ENCODE measurements at places on chromosomes 2 and 18.

DNA sequence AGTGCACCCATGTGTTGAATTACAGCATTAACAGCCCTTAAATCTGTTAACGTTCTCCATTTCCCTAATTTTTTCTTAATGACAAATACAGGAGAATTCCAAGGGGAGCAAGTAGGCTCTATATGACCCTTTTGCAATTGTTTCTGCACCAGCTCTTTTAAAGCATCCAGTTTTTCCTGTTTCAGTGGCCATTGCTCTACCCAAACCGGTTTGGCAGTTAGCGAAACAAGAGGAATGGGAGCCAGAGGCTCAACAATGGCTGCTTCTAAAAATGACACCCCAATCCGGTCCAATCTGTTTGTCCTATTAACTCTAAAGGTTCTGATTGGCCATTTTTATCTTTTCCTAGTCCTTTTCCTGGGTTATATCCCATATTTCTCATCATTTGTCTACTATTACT lies 15.1 kb upstream of the SUCLG1 start:
- no peak for DNase-seq

- DNase-seq, result no peak
These were observed 64.5 kb downstream of the TMEM131 start for GRCh38 chr2:97931118-97931857.

DNA sequence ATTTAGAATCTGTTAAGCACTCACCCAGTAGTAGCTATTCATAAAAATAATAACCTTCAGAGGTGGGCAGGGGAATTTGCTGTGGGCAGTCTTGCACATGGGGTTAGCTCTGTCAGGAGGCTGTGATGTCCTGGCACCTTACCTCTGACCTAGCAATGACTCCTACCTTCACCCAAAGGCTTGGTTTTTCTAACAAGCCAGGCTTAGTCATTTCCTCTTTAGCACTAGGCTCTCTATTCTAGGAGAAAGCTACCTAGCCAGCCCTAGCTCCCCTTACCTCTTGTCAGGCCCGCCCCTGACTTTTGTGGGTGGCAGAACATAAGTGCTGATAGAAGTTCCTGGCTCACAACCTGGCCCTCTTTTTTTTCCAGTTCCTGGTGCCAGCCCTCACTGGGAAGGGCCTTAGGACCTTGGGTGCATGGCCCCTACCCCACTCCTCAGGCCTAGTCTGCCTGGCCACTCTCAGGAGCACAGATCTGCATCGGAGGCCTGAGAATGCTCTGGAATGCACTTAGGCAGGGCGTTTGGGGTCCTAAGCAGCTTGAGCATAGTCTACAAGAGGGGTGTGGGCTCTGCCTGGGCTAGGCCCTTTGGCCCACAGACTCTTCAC lies 17.7 kb downstream of the CPLX4 start:
- DNase-seq, result no peak

- no peak for DNase-seq
These were observed 3.4 kb downstream of the ZEB2 start for GRCh38 chr2:144516411-144516980.

DNA sequence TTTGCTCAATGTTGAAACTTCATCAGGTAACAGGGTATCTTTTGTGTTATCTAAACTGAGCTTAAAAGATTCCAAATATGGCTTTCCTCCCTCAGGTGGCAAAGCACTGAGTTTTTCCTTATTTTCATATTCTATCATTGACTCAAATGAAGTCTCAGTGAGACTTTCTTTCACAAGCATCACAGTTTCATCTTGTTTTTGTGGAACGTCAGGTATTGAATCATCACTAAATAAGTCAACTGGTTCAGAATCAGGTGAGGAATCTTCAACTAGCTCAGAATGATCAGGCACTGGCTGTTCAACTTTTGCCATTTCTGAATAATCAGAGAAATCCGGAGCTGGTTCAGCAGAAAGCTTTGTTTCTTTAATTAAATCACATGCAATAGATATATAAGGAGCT lies 24.6 kb downstream of the RTN4 start:
- DNase-seq, result no peak

GRCh38 chr2:1664698-1665097 lies 79.6 kb downstream of the PXDN start:
- no peak for DNase-seq

GRCh38 chr2:67486041-67486796 lies 89.1 kb downstream of the ETAA1 start:
- DNase-seq, result no peak

GRCh38 chr18:59374128-59374527 lies 15.1 kb upstream of the LMAN1 start:
- no peak for DNase-seq

- DNase-seq, result no peak
These were observed 837.4 kb upstream of the ID2 start for GRCh38 chr2:7844414-7844965.

DNA sequence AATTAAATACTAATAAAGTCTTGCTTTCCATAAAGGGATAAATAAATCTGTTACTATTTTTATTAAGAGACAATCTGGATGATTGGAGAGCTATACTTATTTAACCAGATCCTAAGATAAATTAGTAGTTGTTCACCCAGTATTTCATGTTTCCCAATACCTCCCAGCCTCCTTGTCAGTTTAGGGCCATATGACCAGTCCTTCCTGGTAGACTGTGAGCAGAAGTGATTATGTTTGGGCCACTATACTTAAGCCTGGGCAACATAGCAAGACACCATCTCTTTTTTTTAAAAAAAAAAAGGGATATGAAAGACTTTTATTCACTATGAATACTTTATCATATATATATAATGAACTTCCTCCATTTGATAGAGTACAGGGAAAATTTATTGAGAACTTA lies 48.8 kb upstream of the PPM1B start:
- no peak for DNase-seq

- no peak for DNase-seq
These were observed 78.3 kb downstream of the STPG4 start for GRCh38 chr2:47076586-47077441.

GRCh38 chr18:12478269-12479047 lies 70.7 kb downstream of the PRELID3A start:
- no peak for DNase-seq

GRCh38 chr2:235937526-235937925 lies 230.7 kb downstream of the GBX2 start:
- DNase-seq, result no peak

- DNase-seq, result no peak
These were observed 293.2 kb downstream of the PIEZO2 start for GRCh38 chr18:10856132-10856531.

DNA sequence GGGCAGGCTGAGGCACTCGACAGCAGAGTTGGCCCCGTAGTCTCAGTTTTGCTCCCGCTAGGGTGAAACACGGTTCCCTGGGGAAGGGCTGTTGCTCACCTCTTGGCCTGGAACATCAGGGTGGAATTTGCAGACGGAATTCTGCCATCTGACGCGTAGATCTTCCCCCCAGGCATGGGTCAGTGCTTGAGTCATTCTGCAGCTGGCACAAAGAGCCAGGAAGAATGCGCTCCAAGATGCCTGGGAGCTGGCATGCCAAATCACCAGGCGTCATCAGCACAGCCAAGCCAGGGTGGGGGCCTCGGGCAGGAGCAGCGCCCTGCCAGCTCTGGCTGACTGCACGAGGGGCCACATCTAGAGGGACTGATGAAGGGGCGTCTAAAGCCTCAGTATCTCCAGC lies 42.7 kb downstream of the ODC1 start:
- peak; percentile 80 for DNase-seq

All from dermis microvascular lymphatic vessel endothelial cell (primary cell).